ENCODE measurements at places on chromosomes 13 and 19.

DNA sequence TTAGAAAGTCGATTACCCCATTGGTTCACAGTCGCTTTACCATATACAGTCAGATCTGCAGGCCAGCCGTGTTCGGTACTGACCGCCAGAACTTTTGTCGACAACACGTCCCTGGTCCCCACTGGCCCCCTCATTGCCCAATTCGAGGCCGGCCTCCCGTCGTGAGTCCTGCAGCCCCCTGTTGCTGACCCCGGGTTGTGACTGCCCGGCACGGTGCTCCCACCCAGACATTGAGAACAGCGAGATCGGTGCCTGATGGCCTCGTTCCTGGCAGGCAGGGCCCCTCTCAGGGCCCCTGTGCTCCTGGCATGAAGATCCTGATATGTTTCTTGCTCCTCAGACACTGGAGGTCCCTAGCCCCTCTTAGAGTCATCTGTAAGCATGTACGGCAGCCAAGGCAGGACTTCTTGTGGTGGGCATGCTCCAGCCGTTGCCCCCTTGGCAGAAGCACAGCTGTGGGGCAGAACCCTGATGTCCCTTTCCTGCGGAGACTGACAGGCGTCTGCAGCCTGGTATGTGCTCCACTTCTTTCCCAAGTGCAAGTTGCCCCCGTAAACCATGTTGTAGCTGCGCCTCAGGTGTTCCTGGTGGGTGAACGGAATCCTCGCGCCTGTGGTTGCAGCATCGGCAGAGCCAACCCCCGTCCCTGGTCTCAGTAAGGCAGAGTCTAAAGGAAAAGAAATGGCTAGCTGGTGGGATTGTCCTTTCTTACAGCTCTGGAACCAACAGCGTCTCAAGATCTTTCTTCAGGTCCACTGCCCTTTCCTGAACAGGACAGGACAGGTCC lies 123.2 kb upstream of the SPACA7 start:
- no peak for DNase-seq

- no peak for DNase-seq
Measured at GRCh38 chr13:70841240-70842061, 733.2 kb upstream of the KLHL1 start.

GRCh38 chr13:30019648-30020626 lies 169.5 kb upstream of the UBL3 start:
- DNase-seq, result no peak

GRCh38 chr19:49409441-49410029 lies 13.7 kb downstream of the PTH2 start:
- DNase-seq, result no peak

- peak; percentile 37 for DNase-seq
Measured at GRCh38 chr19:28920269-28921066, 292.5 kb downstream of the UQCRFS1 start.

DNA sequence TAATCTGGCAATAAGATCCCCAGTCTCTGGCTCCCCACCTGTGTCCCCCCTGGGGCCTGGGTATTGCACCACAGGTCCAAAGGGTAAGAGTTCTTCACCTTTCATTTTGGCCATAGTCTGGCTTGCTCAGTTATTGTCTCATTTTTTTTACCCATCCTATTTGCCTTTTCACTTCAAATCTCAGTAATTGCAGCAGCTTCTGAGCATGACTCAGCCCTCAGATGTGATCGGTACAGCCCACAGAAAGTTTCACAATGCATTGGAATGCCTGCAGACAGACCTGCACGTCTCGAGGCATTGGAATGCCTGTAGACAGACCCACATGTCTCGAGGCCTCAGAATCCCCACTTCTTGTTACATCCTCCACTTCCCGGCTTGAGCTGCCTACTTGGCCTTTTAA lies 173.6 kb downstream of the NUFIP1 start:
- DNase-seq, result peak; percentile 67

- DNase-seq, result no peak
Measured at GRCh38 chr13:101655435-101655834, 203.0 kb downstream of the ITGBL1 start.
